ENCODE measurements at places on chromosomes 13 and 19.

GRCh38 chr13:112625698-112626097, 37.7 kb upstream of the TUBGCP3 start:
- no peak for DNase-seq

DNA sequence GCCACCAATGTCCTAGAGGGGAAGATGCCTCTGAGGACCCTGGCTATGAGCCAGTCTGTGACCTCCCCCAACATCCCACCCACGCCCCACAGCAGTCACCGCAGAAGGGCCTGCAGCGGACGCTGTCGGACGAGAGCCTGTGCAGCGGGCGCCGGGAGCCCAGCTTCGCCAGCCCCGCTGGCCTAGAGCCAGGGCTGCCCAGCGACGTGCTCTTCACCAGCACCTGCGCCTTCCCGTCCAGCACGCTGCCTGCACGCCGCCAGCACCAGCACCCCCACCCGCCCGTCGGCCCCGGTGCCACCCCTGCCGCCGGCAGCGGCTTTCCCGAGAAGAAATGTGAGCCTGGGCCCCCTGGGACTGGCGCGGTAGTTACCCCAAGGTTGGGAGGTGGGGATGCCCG, 30.6 kb downstream of the DPF1 start:
- DNase-seq: no peak

DNA sequence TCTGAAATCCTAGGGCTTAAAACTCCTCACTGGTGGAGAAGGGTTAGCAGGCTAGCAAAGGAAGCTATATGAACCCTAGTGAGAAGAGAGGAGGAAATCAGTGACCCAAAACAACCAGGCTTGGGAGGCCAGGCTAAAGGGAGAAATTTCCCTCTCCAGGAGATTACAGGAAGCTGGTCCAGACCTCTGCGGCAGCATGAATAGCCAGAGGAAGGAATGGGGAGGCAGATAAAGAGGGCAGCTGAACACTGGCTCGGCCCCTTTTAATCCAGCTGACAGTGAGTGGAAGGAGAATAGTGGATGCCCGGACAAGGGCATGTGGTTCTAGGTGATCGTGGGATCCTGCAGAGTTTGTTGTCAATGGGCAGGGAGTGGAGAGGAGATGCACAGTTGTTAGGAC, 130.6 kb downstream of the COG6 start:
- DNase-seq: no peak

DNA sequence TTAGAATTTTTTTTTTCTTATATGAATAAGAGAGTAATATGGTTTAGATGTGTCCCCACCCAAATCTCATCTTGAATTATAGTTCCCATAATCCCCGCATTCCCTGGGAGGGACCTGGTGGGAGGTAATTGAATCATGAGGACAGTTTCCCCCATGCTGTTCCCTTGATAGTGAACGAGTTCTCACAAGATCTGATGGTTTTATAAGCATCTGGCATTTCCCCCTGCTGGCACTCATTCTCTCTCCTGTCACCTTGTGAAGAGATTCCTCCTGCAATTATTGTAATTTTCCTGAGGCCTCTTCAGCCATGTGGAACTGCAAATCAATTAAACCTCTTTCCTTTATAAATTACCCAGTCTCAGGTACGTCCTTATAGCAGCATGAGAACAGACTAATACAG, 205.7 kb downstream of the MYO16 start:
- DNase-seq: no peak

DNA sequence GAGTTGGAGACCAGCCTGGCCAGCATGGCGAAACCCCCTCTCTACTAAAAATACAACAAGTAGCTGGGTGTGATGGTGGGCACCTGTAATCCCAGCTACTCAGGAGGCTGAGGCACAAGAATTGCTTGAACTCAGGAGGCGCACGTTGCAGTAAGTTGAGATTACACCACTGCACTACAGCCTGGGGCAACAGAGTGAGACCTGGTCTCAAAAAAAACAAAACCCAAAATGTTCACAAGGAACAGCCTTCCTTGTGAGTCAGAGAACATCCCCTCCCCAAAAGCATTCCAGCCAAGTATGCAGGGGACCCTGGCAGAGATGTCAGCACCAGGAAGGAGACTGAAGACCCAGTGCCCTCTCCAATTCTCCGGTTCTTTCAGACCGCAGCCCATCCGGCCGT, 314.9 kb upstream of the TSHZ3 start:
- DNase-seq: no peak

DNA sequence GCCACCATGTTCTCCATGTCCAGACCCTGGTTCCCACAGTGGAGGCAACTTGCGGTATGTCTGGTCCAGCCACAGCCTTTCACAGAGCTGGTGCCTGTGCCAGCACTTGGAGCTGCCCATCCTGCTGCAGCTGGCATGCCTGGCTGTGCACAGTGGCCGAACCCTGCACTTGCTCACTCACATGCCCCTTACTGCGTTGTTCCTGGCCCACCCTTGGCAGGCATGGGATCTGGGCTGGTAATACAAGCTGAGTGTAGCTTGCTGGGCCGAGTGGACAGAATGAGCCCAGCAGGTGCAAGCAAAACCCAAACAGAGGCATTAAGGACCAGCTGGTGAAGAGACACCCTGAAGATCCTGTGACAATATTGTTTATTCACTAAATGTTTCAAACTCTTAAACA, 583.9 kb upstream of the SLITRK6 start:
- DNase-seq: no peak

GRCh38 chr13:21777166-21777565, 106.3 kb downstream of the FGF9 start:
- no peak for DNase-seq

- DNase-seq: no peak
Observed at GRCh38 chr13:42153199-42154113, 105.0 kb downstream of the DGKH start.

Measured in AG08396 (cell line).